ENCODE measurements at places on chromosomes 12 and 14.

DNA sequence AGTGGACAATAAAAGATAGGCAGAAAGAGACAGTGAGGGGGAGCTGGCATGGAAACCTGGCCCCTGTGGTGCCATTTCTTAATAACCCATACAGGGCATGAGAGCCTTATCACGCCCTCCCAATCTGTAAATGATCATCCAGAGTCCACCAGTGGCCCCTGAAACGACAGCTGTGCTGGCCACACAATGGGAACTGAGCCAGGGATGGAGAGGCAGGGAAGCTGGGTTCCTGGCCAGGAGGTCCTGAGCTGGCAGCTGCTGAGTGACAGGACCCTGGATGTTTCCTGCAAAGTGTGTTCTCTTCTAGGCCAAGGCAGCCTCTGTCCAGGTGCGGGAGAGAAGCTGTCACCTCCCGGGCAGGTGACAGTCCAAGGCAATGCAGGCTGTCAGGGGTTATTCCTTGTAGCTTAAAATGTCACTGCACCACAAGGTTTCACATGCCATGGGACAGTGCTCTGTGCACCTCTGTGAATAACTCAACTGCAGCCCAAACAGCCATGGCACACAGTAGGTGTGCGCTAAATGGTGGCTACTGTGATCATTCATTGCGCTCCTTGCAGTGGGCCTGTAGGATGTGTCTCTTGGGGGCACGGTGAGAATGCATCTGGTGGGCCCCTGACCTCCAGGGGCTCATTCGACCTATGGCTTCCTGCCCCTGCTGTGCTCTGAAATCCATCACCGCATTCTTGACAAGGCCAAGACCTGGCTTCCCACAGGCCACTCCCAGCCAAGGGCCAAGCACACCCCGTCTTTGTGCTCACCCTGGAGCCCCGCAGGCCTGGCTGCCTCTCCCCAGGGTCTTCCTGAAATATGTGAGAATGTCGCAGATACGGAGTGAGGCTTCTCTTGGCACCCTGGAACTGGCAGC is 46.3 kb upstream of the BCL11B start:
- DNase-seq: no peak

DNA sequence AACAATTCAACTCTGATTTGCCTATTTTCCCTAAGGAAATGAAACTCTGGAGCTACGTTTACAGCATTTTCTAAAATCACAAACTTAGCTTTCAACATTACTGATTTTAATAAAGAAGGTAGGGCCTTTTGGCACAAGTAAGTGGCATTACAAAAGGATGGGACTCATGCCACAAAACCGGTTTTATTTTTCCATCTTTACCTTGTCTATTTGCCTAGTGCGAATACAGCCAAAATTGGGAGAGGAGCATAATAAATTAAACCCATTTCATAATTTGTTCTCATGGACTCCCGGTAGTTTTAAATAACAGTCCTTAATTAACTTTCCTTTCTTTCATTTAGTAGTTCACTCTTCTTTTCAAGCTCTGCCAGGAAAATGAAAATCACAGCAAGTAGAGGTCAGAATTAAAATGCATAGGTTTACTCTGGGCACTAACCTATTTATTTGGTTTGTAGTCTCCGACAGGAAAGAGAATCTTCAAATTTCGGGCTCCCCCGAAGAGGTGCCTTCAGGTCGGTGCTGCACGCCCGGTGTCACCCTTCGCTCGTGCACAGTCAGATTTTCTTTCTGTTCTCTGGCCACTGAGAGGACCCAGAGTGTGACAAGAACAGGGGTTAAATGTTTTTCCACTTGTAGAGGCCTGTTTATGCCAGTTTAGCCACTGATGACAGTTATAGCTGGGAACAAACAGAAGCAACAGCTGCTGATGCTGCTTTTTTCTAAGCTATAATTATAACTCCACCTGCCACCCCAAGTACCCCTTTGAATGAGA is at the start of gene BEST3:
TSS of gene BEST3 (minus strand) at position 535 of the 772 bp plus-strand sequence. CDS start 1,505 bp downstream, outside the sequence.
- DNase-seq: peak; percentile 51

- no peak for DNase-seq
Measured at GRCh38 chr12:29544428-29545101, 47.1 kb upstream of the OVCH1 start.

GRCh38 chr14:56349960-56350359 is 229.6 kb upstream of the TMEM260 start:
- DNase-seq: no peak

DNA sequence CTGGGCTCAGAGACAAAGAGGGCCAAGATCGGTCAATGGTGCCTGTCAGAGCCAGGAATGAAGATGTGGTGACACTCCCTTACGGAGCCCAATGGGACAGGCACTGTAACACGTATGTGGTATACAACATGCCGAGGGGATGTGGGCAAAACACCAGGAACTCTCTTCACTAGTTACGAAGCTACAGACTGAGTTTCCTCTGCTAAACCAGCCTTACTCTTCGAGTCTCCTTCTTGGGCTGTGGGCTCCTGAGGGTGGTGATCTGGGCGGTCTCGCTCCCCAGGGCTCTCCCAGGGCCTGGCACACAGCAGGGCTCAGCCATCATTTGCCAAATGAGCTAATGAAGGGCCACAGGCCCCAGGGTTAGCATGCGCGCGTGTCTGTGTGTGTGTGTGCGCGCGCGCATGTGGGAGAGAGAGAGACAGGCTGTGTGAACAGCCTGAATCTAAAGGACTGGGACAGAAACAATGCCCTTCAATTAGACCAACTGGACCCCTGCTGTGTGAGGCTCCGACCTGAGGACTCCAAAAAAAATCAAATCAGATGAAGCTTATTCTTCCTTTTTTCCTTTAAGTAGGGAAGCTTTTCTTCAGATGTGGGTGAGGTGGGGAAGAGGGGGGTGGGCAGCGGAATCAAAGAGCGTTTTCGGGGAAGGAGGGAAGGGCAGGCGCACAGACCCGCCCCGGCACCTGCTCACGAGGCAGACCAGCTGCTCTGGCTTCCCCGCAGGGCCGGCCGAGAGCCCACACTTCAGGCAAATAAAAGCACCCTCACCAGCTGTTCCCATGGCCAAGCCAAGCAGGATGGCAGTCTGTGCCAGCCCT is 42.5 kb downstream of the CCDC88C start:
- DNase-seq: no peak

- DNase-seq: no peak
Measured at GRCh38 chr12:12387501-12387900, 30.6 kb downstream of the BORCS5 start.

GRCh38 chr12:91108196-91108755 is 3.0 kb downstream of the LUM start:
- DNase-seq: no peak

GRCh38 chr12:50842637-50843493 is at the start of gene TMPRSS12:
Gene TMPRSS12 (plus strand): TSS chr12:50842926. CDS start chr12:50842965, 39 bp downstream.
- DNase-seq: peak; percentile 57

GRCh38 chr12:26124446-26125399 is at the start of gene BHLHE41:
Gene BHLHE41 (minus strand): TSS chr12:26125037. CDS start chr12:26124779, 258 bp downstream.
- DNase-seq: no peak

GRCh38 chr12:24815114-24815423 is 133.8 kb downstream of the BCAT1 start:
- DNase-seq: no peak

DNA sequence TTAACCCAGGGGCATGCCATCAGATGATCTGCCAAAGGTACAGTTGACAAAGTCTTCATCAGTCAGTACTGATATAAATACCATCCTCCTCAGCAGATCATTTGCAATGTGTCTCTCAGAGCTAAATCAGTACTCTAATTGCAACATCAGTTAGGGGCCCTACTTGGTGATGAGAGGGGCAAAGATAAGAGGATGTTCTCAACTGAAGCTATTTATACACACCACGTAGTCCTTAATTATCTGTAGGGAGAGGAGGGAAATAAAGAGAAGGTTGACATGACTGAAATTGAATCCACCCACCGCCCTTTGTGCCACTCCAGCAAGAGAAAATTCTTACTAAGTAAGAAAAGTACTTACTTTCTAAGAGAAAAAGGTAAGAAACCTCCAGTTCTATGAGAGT is 157.8 kb upstream of the NUDT4 start:
- DNase-seq: no peak

- no peak for DNase-seq
Measured at GRCh38 chr14:86357876-86358275, 827.9 kb downstream of the FLRT2 start.

GRCh38 chr12:21416511-21417121 is 20.8 kb upstream of the PYROXD1 start:
- DNase-seq: no peak

GRCh38 chr12:59076622-59077021 is 156.3 kb upstream of the LRIG3 start:
- DNase-seq: no peak

- DNase-seq: no peak
Measured at GRCh38 chr12:76997011-76997780, 68.2 kb downstream of the E2F7 start.

DNA sequence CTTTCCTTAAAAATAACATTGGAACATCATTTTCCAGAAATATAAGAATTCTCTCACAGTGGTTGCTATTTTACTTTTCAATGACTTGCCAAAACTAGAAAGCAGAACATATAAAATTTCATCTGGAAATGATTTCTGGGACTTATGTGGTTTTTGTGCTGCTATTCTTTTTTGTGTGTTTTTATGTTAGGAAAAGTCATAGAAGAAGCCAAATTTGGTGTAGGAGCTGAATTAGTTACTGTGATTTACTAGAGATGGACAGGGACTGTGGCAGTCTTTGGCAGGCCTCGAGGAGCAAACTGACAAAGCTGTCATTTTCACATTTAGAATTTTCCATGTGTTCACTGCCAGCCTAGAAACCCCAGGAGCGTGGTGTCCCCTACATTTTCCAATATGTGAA is 38.3 kb upstream of the LDHB start:
- no peak for DNase-seq

- no peak for DNase-seq
Measured at GRCh38 chr14:76152333-76152681, 585 bp downstream of the GPATCH2L start.

DNA sequence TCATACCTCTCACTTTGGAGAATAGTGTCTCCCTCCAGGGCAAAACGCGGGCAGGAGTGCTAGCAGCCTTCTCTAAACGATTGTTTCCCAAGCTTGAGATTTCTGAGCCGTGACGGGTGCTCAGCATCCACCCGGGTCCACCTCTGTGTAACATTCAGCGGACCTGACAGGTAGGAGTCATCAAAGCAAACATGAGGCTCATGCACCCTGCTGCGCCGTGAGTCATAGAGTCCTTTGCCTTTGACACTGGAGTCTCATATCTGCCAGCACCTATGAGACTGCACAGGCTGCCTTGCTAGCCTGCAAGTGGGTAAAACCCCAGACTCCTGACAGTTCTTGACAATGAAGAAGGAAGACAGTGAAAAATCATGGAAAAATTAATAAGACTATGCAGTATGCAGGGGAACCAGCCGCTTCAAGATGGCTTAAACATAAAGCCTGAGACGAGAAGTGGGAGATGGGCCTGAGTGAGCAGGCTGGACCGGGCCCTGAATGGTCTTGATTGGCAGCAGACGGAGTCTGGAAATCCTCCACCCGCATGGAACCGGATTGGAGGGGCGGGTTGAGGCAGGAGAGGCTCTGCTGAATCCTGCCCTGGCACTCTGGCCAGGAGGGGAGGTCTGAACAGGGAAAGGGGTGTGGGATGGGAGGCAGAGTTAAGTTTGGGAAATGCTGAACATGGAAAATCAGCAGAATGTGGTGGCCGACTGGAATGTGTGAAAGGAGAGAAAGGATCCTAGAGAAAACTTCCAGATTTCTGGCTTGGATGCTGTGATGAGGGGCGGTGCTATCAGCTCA is 54.2 kb downstream of the LGMN start:
- DNase-seq: no peak

- no peak for DNase-seq
Measured at GRCh38 chr12:120590741-120591407, 9.7 kb upstream of the POP5 start.

GRCh38 chr12:59345406-59345805 is 250.4 kb upstream of the SLC16A7 start:
- no peak for DNase-seq

DNA sequence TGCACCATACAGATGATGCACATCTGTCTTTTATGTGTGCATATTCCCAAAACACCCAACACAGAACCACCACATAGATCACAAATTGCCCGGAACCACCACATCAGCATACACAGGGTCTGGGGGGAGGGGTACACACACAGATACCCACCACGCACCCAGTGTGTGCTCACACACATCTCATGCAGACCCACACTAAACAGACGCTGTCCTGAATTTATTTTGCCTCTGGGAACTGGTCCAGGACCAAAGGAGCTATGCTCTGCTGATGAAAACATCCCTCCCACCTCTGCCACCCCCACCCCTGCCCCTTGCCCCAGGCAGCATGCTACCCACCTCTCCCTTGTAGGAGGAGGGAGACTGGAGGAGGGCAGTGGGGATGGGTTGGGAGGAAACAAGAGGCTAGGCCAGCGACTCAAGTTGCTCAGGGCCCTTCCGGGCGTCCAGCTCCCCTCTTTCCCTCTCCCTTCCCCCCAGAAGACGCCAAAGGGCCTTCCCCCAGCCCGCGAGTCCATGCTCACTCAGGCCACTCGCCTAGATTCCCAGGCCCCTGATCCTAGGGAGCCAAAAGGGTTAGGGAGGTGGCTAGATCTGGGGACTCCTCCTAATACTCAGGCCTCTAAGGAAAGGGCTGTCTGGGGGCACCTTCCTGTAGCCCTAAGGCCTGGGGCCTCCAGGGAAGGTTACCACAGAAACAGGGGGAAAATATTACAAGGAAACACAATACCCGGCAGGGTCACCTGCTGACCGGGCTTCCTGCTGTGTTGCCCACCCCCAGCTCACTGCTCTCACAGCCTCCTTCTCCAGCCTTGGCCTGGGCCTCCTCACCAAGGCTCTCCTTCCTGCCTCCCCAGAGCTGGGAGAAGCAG is 3.1 kb downstream of the HDAC7 start:
- no peak for DNase-seq

- DNase-seq: no peak
Measured at GRCh38 chr12:12774791-12775190, 10.7 kb upstream of the APOLD1 start.

DNA sequence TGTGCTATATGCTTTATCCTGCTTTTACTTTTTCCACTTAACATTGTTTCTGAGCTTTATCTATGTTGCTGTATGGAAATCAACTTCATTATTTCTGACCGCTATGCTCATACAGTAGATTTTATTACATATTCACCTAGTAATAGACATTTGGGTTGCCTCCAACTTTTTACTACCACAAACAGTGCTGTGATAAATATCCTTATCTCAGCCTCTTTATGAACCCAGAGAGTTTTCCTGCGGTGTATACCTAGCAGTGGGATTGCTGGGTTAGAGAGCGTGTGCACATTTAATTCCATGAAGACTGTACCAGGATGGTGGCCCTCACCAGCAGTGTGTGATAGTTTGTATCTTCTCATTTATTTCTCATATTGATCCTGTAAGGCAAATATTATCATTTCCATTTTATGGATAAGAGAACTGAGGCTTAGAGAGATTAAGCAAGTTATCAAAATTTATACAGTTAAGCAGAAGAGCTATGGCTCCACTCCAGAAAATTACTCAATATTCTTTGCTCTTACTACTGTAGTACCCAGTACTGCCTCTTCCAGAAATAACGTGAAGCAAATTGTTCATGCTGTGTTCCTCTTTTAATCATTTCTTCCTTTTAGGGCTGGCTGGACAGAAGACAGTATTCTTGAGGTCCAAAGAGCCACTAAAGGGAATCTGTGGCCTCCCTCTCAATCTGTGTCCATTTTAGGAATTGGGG is 26.3 kb upstream of the CISTR start:
- DNase-seq: no peak
